Left lobe of liver (tissue), 2 donors: ENCODE measurements at places on chromosomes 5 and 9.

DNA sequence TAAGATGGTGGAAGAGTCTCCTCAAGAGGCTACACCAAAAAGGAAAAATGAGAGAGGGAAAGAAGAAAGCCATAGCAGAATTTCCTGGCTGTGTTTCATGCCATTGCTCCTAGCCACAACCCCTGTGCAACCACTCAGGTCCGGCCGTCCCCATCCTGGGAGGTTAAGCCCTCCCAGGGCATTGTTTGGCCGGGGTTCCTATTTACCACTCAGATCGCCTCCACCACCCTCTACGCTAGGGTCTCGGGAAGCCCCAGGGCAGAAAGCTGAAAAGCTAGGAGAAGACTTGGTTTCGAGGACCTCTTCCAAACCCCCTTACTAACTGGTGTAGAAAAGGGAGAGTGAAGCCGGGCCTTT, 715 bp downstream of the RC3H2 start:
- peak; percentile 52 for DNase-seq

GRCh38 chr5:157457391-157457790, 2.6 kb upstream of the NIPAL4 start:
- DNase-seq: no peak

- DNase-seq: no peak
Measured at GRCh38 chr5:66570201-66570600, 26.0 kb upstream of the MAST4 start.

DNA sequence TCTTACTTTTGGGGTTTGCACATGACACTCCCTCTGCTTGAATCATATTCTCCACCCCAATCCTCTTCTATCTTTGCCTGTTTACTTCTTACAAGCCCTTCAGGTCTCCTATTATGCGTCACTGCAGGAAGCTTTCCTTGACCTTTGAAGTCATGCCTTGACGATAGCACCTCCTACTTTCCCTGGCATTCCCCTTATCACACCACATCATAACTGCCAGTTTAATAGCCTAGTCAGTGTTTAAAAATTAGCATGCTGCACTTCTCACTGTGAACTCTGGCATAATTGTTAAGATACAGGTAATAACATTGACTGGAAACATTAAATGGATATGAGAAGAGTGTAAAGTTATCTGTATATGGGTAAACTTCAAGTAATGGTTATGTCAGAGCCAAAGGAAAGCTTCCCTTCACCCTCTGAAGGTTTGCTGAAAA, 37.1 kb upstream of the CEP120 start:
- no peak for DNase-seq

DNA sequence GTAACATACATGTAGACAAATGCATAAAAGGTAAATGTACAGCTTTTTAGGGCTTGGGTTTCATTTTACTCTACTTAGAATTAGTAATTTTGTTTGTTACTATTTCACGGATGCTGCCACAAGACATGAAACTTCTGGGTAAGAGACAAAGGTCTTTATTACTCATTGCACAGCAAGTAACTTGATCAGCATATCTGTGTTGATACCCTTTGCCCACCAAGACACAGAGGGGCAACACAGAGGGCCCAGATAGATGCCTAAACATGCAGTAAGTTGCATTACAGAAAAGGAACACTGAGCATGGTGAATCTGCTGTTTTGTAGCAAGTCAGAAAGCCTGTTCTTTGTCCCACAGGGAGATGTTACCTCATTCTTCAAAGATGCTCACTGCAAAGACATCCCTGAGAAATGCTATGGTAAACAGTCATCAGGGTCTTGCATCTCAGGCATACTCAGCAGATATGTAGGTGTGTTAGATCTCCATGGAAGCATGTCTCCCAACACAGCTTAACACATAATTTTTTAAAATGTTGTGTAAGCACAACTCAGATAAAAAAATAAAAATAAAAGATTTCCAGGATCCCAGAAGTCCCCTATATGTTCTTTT, 10.3 kb downstream of the ITGA2 start:
- DNase-seq: no peak

- peak; percentile 35 for DNase-seq
Measured at GRCh38 chr9:93673021-93673838, 96.8 kb downstream of the PHF2 start.

DNA sequence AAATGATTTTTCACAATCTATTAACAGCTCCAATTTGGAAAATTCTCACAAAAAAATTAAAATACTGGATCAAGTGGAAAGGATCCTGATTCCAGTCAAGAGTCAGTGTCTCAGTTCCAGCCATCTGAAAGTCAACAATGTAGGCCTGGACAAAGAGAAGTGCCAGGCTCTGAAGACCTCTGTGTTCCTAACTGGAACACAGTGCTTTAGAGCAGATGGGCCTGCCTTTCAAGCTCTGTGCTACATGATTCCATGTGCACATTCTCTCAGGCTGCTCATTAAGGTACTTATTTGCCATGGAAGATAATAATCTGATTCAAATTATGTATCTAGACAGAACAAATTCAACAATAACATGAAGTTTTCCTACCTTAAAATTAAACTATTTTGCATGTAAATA, 30.2 kb upstream of the ALDH1A1 start:
- no peak for DNase-seq

GRCh38 chr5:77015938-77016569, 14.2 kb upstream of the AGGF1 start:
- no peak for DNase-seq

DNA sequence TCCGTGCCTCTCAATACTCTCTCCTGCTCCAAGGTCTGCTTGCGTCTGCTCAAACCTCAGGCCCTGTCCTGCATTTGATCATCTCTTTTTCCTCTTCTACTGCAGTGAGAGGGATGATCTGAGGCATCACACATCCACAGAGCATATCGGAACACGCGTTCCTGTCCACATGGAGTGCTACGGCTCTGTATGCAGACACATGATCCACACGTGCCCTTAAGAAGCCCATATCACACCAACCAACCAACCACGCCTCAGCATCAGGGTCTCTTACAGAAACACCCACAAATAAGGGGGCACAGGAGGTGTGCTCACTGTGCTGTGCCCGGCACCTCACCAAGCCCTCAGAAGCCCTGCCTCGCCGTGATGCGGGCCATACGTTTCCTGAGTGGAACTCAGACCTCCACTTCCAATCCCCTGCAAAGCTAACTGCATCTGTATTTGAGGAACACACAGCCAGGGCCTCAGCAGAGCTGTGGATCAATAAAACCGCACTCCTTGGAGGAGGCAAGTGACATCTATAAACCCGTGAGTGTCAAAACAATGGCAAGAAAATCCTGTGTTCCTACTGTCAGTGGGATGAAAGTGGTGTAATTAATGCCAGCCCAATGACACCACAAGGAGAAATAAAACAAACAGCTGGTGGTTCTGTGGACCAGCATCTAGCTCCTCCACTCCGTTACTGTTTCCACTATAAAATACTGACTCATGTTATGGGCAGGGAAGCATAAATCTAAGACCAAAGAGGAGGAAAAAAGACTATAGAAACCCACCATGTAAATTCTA, 40.4 kb downstream of the AK8 start:
- no peak for DNase-seq

GRCh38 chr5:111755942-111756381, 1.0 kb downstream of the NREP start:
- DNase-seq: no peak

DNA sequence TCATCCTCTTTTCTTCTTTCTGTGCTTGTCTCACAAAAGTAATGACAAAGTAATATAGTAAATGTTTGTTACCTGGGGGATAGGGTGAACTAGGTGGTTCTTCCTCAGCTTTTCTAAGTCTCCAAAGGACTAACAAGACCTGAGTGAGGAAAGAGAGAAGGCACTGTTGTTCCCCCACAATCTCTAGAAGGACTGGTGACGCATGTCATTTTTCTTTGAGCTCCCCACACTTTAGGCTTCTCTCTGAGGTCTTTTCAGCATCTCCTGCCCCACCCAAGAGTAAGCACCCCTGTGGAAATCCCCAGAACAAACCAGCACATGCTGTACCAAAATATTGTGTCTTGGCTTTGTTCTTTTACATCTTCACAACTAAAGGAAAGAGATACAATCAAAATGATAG, 2.4 kb upstream of the IL7R start:
- no peak for DNase-seq

GRCh38 chr9:126395439-126396212, 69.0 kb downstream of the MVB12B start:
- DNase-seq: peak; percentile 70

DNA sequence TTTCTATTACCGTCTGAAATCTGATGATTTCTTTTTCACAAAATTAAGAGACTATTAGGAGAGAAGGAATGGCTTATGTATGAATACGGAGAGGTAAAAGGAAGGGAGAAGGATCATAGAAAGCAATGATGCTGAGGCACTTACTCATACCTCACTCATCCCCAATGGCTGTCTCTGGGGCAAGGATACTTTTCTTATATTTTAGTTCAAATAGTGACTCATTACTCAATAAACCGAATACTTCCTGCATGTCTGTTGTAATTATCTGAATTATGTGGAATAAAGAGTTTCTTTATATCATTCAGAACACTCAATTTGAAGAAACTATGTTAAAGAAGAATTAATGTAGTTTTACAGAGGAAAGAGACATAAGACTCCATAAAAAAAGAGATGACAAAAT, 284.5 kb upstream of the NUDT12 start:
- DNase-seq: no peak

DNA sequence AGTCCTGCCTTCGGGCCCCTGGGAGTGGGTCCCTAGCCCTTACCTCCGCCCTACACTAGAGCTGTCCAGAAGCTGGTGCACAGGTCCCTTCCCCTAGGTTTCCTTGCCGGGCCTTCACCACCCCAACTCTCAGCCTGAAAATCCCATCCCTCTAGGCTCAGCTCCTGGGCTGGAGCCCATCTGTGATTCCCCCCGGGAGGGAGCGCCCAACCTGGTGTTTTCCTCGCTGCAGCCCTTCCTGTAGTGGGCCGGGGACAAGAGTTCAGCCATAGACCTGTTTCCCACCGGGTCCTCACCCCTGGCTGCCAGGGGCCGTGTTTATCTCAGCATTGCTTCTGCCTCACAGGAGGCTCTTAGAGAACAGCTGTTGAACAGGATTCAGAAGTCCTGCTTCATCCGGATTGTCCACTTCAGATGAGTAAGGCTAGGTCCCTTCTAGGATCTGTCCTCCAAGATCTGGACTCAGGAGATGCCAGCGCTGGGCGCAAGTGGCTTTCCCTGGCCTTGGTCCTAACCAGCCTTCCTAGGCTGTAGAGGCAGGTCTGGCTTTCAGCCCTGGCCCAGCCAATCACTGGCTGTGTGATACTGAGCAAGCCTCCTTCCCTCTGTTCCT, 965 bp downstream of the GLIPR2 start:
- no peak for DNase-seq

GRCh38 chr9:105711867-105712266, 17.5 kb downstream of the TMEM38B start:
- no peak for DNase-seq

DNA sequence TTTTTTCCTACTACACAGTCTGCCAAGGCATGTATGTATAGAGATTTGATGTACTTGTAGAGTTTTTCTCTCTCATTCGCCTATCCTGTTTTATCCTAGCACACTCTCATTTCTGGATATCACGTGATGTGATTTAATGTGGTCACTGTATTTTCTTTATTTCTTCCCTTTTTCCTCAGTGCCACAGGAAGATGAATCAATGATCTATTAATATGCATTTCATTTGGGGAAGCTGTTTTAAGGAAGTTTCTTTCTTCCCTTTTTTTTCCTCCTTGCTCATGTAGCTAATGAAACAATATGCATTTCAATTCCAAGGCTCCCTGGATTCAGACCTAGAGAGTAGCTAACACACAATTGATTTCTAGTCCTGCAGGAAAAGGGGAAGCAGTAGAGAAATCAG, 506.3 kb upstream of the WWC1 start:
- no peak for DNase-seq

- no peak for DNase-seq
Measured at GRCh38 chr5:44384816-44385215, 4.4 kb downstream of the FGF10 start.

- no peak for DNase-seq
Measured at GRCh38 chr9:92737216-92737606, 27.4 kb downstream of the BICD2 start.

GRCh38 chr5:161535762-161536161, 10.8 kb downstream of the GABRB2 start:
- no peak for DNase-seq

- no peak for DNase-seq
Measured at GRCh38 chr9:111176511-111176910, 138.2 kb upstream of the LPAR1 start.

DNA sequence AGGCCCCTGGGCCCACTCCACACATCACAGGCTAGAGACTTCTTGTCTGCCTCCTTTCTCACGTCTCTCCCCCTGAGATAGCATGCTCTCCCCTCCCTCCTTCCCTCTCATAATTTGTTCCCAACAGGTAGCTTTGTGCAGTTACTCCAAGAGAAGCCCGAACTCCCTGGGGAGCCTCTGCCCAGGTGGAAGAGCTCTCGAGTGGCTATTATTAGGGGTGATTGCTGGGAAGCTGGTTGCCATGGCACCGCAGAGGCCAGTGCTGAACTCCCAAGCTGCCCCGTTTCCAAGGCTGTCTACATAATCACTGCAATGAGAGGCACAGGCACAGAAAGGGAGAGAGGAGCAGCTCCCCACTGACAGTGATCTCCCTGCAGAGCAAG, 104.7 kb upstream of the GPR151 start:
- no peak for DNase-seq

- no peak for DNase-seq
Measured at GRCh38 chr5:83492331-83492730, 20.8 kb downstream of the VCAN start.

DNA sequence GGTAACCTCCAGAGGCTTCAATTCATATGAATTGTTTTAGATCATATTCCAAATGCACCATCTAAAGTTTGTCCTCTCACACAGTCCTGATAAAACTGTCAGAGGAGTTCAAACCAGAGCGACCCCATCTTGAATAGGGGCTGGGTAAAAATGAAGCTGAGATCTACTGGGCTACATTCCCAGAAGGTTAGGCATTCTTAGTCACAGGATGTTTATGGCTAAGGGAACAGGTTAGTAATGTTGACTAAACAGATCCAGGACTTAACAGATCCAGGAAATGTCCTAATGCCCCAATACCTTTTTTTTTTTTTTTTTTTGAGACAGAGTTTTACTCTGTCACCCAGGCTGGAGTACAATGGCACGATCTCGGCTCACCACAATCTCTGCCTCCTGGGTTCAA, 192.6 kb upstream of the PRDM9 start:
- no peak for DNase-seq

- no peak for DNase-seq
Measured at GRCh38 chr5:58149345-58149744, 310.5 kb downstream of the PLK2 start.

- DNase-seq: peak; percentile 69
Measured at GRCh38 chr9:126705767-126706697, 92.3 kb downstream of the LMX1B start.

- DNase-seq: no peak
Measured at GRCh38 chr5:95164861-95165260, 120.0 kb downstream of the MCTP1 start.

GRCh38 chr5:95759005-95759404, 27.9 kb downstream of the RHOBTB3 start:
- peak; percentile 87 for DNase-seq

DNA sequence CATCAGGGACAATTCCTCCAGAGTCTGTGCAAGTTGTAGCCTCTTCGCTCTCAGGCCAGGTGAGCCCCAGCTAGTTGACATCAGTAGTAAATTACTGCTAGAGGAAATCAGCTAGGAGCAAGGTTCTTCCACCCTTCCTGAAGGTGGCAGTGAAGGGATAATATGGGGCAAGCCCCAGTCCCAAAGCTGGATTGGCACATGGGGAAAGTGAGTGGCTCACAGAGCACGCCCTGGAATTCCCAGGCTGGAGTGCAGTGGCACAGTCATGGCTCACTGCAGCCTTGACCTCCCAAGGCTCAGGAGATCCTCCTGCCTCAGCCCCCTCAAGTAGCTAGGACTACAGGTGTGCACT, 82.1 kb downstream of the CYFIP2 start:
- DNase-seq: no peak

- no peak for DNase-seq
Measured at GRCh38 chr5:14851050-14851419, 20.5 kb downstream of the ANKH start.
